ENCODE measurements at places on chromosomes 7 and 10. TPM values are rescaled to one million over a fixed set of nuclear protein-coding genes. Genes with fewer than 3 reads are reported as not detected.

DNA sequence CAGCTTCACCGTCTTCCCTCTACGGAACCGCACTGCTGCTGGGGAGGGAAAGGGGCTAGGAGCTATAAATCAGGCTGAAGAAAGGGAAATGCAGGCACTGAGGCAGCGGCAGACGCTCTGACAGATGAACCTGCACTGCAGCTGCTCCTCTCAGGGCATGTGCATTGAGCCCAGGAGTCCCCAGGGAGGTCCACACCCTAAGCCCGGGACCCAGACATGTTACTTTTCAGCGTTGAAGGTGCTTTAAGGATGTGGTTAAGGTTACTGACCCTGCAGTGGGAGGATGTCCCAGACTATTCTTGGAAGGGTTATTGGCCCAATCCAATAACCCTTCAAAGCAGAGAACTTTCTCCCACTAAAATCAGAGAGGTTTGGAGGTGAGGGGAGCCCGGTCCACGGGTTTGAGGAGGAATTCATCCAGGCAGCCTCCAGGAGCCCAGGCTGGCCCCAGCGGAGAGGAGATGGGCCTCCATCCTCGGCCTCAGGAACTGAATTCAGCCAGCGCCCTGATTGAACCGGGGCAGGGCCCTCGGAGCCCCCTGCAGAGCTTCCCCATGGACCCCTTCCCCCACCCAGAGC lies 75.4 kb downstream of the ADARB2 start:
- H3K4me1 ChIP-seq: no peaks in the 10 kb centered on the region
- H3K4me3 ChIP-seq: no peak overlapping the region
- no peak for DNase-seq

GRCh38 chr10:124612611-124613498 lies 131.3 kb downstream of the FAM53B start:
- no peaks in the 10 kb centered on the region for H3K4me1 ChIP-seq
- no peaks in the 10 kb centered on the region for H3K27me3 ChIP-seq

GRCh38 chr10:88042160-88043100 lies 179.0 kb downstream of the PTEN start:
- peaks cover 13% of the 10 kb centered on the region for H3K4me1 ChIP-seq
- H3K36me3 ChIP-seq: no peaks in the 10 kb centered on the region
- peak overlapping the region; percentile 41 for H3K27ac ChIP-seq
- no peaks in the 10 kb centered on the region for H3K27me3 ChIP-seq

GRCh38 chr7:38448054-38448453 lies 174.6 kb upstream of the TARP start:
- no peak for DNase-seq
- H3K27ac ChIP-seq: no peak overlapping the region
- no peaks in the 10 kb centered on the region for H3K27me3 ChIP-seq
- H3K4me1 ChIP-seq: no peaks in the 10 kb centered on the region
- H3K4me3 ChIP-seq: no peak overlapping the region

DNA sequence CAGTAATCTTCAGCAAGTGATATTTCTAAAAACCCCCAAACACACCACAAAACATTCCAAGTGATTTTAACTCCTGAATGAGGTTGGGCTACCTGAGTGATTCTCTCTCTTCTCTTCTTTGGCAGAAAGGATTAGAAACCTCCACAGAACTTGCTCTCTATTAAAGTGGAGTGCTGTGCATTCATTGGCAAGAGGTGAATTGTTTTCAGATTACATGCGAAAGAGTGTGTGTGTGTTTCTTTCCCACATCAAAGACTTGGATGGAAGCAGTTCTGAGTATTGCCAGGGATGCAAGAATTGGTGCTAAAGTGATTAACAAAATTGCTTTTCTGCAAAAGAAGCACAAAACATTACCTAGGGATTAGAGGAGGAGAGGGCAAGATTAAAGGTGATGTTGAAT lies 13.1 kb upstream of the FBXW4 start:
- DNase-seq: no peak
- no peaks in the 10 kb centered on the region for H3K36me3 ChIP-seq
- H3K4me1 ChIP-seq: no peaks in the 10 kb centered on the region
- H3K27ac ChIP-seq: no peak overlapping the region
- H3K4me3 ChIP-seq: no peak overlapping the region

DNA sequence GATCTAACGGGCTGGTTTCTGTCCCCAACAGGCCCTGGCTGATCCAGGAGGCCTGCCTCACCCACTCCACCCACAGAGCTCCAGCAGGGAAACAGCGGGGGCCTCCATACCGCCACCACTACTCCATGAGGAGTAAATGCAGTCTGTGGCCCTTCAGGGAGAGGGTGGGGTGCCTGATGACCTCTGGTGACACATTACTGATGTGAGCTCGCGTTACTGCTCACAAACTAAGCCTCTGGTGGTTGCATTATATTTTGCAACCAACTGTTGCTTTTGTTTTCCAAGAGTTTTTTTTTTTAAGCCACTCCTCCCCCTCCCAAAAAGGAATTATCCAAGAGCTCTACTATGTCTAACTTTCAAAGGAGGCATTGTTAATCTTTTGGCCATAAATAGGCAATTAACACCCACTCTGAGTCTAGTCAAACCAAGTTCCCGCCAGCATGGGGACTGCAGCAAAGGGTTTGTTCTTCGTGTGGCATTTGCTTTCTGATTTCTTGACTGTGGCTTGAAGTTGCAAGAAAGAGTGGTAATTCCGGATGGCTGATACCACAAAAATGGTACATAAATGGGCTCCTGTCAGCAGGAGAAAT lies 72.6 kb downstream of the FAM53B start:
- H3K4me3 ChIP-seq: no peak overlapping the region
- H3K4me1 ChIP-seq: no peaks in the 10 kb centered on the region
- no peaks in the 10 kb centered on the region for H3K27me3 ChIP-seq
- H3K36me3 ChIP-seq: no peaks in the 10 kb centered on the region

DNA sequence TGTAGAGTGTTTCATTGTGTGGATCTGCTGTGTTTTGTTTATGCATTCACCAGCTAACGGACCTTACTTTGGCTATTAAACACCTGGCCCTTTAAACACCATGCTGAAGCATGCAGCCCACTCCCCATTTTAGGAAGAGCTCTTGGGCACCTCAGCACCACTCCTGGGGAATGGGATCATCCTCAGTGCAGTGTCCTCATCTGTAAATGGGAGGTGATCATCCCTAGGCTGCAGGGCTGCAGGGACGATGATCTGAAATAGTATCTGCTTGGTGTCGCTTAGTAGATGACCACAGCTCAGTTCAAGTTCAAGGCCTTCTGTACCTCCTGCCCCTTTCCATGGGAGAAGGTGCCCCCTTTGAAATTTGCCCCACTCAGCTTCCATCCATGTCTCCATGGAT lies 229.9 kb downstream of the TCF7L2 start:
- no peaks in the 10 kb centered on the region for H3K36me3 ChIP-seq
- no peak overlapping the region for H3K27ac ChIP-seq
- no peaks in the 10 kb centered on the region for H3K27me3 ChIP-seq
- no peaks in the 10 kb centered on the region for H3K4me1 ChIP-seq

DNA sequence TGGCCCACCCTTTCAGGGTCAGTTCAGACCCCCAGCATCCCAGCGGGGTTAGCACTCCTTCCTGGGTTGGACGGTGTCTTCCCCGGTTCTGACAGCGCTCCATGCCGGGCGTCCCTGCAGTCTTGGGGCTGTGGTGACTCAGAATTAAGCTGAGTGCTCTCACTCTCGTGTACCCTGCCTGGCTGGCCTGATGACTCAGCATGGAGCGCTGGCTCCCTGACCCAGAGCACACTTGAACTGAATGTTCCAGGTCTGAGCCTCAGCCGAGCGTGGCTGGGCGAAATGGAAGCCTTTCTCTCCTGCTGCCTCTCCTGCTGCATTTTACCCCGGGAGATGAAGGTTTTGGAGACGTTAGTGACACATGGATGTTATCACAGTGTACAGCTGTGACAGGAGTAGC lies 7.1 kb downstream of the BAG3 start:
- H3K27me3 ChIP-seq: no peaks in the 10 kb centered on the region
- H3K4me1 ChIP-seq: peaks cover 25% of the 10 kb centered on the region
- no peak overlapping the region for H3K27ac ChIP-seq
- no peak overlapping the region for H3K4me3 ChIP-seq
- H3K36me3 ChIP-seq: no peaks in the 10 kb centered on the region

DNA sequence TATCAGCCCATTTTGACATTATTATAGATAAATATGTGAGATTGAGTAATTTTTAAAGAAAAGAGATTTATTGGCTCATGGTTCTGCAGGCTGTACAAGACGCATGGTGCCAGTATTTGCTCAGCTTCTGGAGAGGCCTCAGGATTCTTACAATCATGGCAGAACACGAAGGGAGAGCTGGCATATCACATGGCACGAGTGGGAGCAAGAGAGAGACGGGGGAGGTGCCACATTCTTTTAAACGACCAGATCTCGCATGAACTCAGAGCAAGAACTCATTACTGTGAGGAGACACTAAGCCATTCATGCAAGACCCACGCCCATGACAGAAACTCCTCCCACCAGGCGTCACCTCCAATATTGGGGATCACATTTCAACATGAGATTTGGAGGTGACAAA lies 40.1 kb upstream of the ZNF488 start:
- no peaks in the 10 kb centered on the region for H3K27me3 ChIP-seq
- H3K36me3 ChIP-seq: no peaks in the 10 kb centered on the region
- H3K4me1 ChIP-seq: no peaks in the 10 kb centered on the region
- no peak for DNase-seq

DNA sequence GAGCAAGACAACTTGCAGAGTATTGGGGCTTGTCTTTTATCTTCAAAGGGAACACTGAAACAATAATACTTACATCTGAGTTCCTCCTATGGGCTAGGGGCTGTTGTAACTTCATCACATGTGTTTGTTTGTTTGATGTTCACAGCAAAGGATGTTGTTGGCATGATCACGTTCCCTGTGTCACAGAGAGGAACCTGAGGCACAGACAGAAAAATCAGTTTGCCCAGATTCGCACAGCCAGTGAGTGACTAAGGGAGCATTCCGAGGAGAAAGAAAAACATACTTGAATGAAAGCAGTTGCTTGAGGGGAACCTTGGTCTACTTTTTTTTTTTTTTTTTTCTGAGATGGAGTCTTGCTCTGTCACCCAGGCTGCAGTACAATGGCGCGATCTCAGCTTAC lies 87.2 kb upstream of the PFKP start:
- H3K27me3 ChIP-seq: no peaks in the 10 kb centered on the region
- no peak for DNase-seq
- no peaks in the 10 kb centered on the region for H3K36me3 ChIP-seq
- H3K4me3 ChIP-seq: no peak overlapping the region
- H3K4me1 ChIP-seq: no peaks in the 10 kb centered on the region
- H3K27ac ChIP-seq: no peak overlapping the region

DNA sequence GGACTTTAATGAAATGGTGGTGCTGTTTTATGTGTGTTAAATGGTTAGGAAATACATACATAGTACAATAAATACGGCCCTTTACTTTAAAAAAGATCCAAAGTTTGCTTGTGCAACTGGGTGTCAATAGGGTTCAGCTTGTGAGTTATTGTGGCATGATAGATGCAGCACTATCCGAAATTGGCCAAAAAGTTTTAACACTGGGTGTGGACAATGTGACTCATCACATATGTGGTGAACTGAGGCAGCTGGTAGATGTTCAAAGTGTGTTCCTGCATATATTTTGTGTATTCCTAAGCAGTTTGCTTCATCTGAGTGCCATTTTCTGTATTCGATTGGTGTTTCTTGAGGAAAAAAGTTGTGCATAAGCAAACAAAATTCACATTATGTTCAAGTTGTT lies 473.1 kb downstream of the KIF20B start:
- no peaks in the 10 kb centered on the region for H3K36me3 ChIP-seq
- H3K27ac ChIP-seq: no peak overlapping the region
- no peak overlapping the region for H3K4me3 ChIP-seq
- no peaks in the 10 kb centered on the region for H3K4me1 ChIP-seq

DNA sequence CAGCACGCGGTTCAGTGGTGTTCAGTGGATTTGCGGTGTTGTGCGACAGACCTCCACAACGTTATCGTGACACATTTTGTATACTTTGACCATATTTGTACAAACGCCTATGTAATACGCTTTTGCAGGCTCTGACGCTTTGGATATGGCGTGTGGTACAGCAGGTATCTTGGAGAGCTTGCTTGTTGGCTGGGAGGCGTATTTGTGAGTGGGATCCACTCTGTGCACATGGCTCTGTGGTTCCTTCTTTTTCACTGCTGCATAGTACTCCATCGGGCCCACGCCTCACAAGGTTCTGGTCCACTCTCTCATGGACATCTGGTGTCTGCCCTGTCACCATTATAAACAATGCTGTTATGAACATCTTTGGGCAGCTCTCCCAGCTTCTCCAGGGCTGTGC lies 53.2 kb downstream of the ELFN1 start:
- no peaks in the 10 kb centered on the region for H3K27me3 ChIP-seq
- H3K27ac ChIP-seq: no peak overlapping the region
- H3K4me3 ChIP-seq: no peak overlapping the region
- no peak for DNase-seq
- no peaks in the 10 kb centered on the region for H3K4me1 ChIP-seq
- no peaks in the 10 kb centered on the region for H3K36me3 ChIP-seq

DNA sequence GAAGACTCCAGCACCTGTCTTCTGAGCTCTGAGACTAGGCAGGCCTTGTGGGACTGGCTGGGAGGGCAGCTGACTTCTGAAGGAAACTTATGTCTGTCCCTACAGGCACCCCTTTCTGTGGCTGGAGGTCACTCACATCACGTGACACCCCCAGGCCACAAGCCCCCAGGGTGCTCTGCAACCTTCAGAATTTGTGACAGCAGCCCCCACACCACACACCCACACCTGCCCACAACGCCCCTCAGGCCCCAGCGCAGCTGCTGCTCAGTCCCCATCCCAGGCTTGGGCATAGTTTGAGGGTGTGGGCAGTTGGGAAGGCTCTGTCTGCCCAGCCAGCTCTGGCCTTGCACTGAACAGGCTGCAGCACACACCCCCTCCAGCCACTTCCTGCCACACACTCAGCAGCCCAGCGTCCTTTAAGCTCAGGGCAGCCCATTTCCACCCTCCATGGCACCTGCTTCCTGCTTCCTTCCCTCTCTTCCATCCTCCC lies 80.0 kb upstream of the UNC5B start:
- H3K4me1 ChIP-seq: no peaks in the 10 kb centered on the region
- no peaks in the 10 kb centered on the region for H3K27me3 ChIP-seq
- no peaks in the 10 kb centered on the region for H3K36me3 ChIP-seq

- no peak overlapping the region for H3K27ac ChIP-seq
- H3K4me3 ChIP-seq: no peak overlapping the region
- no peaks in the 10 kb centered on the region for H3K4me1 ChIP-seq
- DNase-seq: no peak
Measured at GRCh38 chr7:53604201-53604600, 568.8 kb downstream of the POM121L12 start.

- DNase-seq: no peak
- H3K27ac ChIP-seq: no peak overlapping the region
- no peaks in the 10 kb centered on the region for H3K27me3 ChIP-seq
Measured at GRCh38 chr10:5557040-5557721, 32.4 kb downstream of the CALML3 start.

GRCh38 chr7:128940494-128941322 lies 3.0 kb downstream of the IRF5 start:
- no peak overlapping the region for H3K27ac ChIP-seq
- no peaks in the 10 kb centered on the region for H3K36me3 ChIP-seq
- no peak for DNase-seq
- H3K4me3 ChIP-seq: no peak overlapping the region
- no peaks in the 10 kb centered on the region for H3K27me3 ChIP-seq
- no peaks in the 10 kb centered on the region for H3K4me1 ChIP-seq

Gene NPVF
- total RNA-seq: not detected

Gene MRLN
- not detected for total RNA-seq

Gene PON3
- total RNA-seq: 3.1 TPM

Gene SPDYE11
- not detected for total RNA-seq

Measured in pancreas (tissue), 10 donors.